ENCODE measurements at places on chromosomes 5 and 9.
A peak's percentile ranks its signal among the peaks of the same experiment; 100 is the strongest.

GRCh38 chr5:173530547-173530946, 85.9 kb downstream of the BOD1 start:
- H3K27ac ChIP-seq: no peak overlapping the region
- no peak for DNase-seq
- H3K4me3 ChIP-seq: no peak overlapping the region
- H3K36me3 ChIP-seq: no peaks in the 10 kb centered on the region
- H3K27me3 ChIP-seq: peaks cover 33% of the 10 kb centered on the region
- H3K4me1 ChIP-seq: no peaks in the 10 kb centered on the region

DNA sequence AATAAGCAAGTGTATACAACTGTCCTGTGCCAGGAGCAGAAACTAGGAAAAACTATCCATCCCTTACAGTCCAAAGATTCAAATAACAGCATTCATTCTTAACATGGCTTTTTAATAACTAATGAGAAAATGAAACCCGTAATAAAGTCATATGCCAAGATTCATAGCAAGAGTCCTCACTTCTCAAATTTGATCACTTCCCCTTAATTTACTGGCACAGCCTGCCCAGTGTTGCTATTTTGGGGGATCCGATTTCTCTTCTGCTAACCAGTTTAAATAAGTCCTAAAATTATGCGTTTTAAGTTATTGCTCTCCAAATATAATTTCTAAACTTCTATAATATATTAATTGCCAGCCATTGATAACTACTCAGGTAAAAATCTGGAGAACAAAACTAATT, 177.0 kb upstream of the PTGER4 start:
- no peak overlapping the region for H3K4me3 ChIP-seq
- H3K4me1 ChIP-seq: peaks cover 4% of the 10 kb centered on the region
- H3K27me3 ChIP-seq: no peaks in the 10 kb centered on the region

- peaks cover 3% of the 10 kb centered on the region for H3K36me3 ChIP-seq
- no peaks in the 10 kb centered on the region for H3K27me3 ChIP-seq
- H3K4me3 ChIP-seq: no peak overlapping the region
- peaks cover 7% of the 10 kb centered on the region for H3K4me1 ChIP-seq
- no peak overlapping the region for H3K27ac ChIP-seq
- DNase-seq: no peak
Measured at GRCh38 chr9:2693056-2693455, 24.3 kb upstream of the KCNV2 start.

GRCh38 chr5:181189363-181189961, 15.5 kb downstream of the TRIM7 start:
- DNase-seq: no peak
- peaks cover 4% of the 10 kb centered on the region for H3K27me3 ChIP-seq
- peak overlapping the region; percentile 92 for H3K4me3 ChIP-seq
- peak overlapping the region; percentile 96 for H3K27ac ChIP-seq
- H3K4me1 ChIP-seq: peaks cover 49% of the 10 kb centered on the region
- peaks cover 2% of the 10 kb centered on the region for H3K36me3 ChIP-seq

GRCh38 chr5:91382530-91383026, 539 bp downstream of the ARRDC3 start:
- no peaks in the 10 kb centered on the region for H3K27me3 ChIP-seq
- H3K27ac ChIP-seq: peak overlapping the region; percentile 100
- peaks cover 21% of the 10 kb centered on the region for H3K4me1 ChIP-seq
- peak; percentile 6 for DNase-seq
- peaks cover 2% of the 10 kb centered on the region for H3K36me3 ChIP-seq

GRCh38 chr9:104319685-104320084, 184.4 kb upstream of the OR13F1 start:
- H3K4me1 ChIP-seq: no peaks in the 10 kb centered on the region
- no peaks in the 10 kb centered on the region for H3K36me3 ChIP-seq
- H3K27me3 ChIP-seq: no peaks in the 10 kb centered on the region
- no peak overlapping the region for H3K27ac ChIP-seq

GRCh38 chr5:72525816-72526215, 18.6 kb upstream of the ZNF366 start:
- peaks cover 10% of the 10 kb centered on the region for H3K27me3 ChIP-seq
- no peak overlapping the region for H3K27ac ChIP-seq

DNA sequence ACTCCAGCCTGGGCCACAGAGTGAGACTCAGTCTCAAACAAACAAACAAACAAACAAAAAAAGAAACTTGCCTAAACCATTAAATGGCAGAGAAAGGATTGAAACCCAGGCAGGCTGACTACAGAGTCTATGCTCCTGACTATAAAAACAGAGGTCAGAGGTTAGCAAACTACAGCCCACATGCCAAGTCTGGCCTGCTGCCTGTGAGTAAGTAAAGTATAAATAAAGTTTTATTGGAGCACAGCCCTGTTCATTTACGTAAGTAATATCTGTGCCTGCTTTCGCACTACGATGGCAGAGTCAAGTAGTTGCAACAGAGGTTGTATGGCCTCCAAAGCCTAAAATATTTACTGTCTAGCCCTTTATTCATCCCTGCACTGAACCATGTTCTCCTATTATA, 11.6 kb downstream of the POLR1E start:
- no peak for DNase-seq
- no peaks in the 10 kb centered on the region for H3K27me3 ChIP-seq
- H3K36me3 ChIP-seq: peaks cover 7% of the 10 kb centered on the region
- no peak overlapping the region for H3K27ac ChIP-seq

GRCh38 chr9:99126312-99126711, 21.4 kb downstream of the TGFBR1 start:
- H3K27me3 ChIP-seq: no peaks in the 10 kb centered on the region
- peaks cover 40% of the 10 kb centered on the region for H3K4me1 ChIP-seq
- H3K4me3 ChIP-seq: no peak overlapping the region
- no peak for DNase-seq

GRCh38 chr5:126368239-126368812, 54.9 kb upstream of the GRAMD2B start:
- H3K27me3 ChIP-seq: no peaks in the 10 kb centered on the region
- no peak for DNase-seq
- no peaks in the 10 kb centered on the region for H3K4me1 ChIP-seq
- no peak overlapping the region for H3K27ac ChIP-seq
- peaks cover 2% of the 10 kb centered on the region for H3K36me3 ChIP-seq

- peak overlapping the region; percentile 54 for H3K4me3 ChIP-seq
- H3K4me1 ChIP-seq: peaks cover 5% of the 10 kb centered on the region
- H3K36me3 ChIP-seq: peaks cover 2% of the 10 kb centered on the region
- H3K27ac ChIP-seq: no peak overlapping the region
- peaks cover 37% of the 10 kb centered on the region for H3K27me3 ChIP-seq
Measured at GRCh38 chr5:129460936-129461710, 1.0 kb downstream of the ADAMTS19 start.

GRCh38 chr9:109319626-109320241, 1.1 kb downstream of the EPB41L4B start:
- no peak for DNase-seq
- H3K36me3 ChIP-seq: peaks cover 8% of the 10 kb centered on the region
- no peak overlapping the region for H3K27ac ChIP-seq

DNA sequence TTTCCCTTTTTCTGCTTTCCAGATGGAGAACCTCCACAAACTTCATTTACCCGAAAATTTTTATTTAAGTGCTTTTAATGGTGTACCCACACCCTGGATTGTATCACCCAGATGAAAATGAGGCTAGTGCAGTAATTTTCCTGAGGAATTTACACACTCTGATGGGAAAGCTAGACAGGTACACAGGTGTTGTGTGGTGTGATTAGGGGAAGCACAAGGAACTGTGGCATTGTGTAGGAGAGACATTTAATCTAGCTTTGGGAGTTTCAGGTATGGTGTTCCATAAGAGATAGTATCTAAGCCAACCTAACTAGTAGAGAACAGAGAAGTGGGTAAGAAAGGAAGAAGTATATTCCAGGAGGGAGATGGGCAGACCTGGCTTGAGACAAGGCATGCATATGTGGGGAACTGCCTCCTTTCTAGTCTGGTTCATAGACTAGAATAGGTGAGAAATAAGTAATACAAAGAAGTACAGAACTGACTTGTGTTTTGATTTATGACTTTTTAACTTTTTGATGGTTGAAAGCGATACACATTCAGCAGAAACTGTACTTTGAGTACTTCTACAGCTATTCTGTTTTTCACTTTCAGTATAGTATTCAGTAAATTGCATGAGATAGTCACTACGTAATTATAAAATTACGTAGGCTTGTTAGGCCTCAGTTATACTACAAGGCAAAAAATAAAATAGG, 22.9 kb upstream of the ROPN1L start:
- no peak for DNase-seq
- H3K36me3 ChIP-seq: peaks cover 10% of the 10 kb centered on the region
- H3K4me1 ChIP-seq: peaks cover 12% of the 10 kb centered on the region
- no peak overlapping the region for H3K4me3 ChIP-seq
- no peak overlapping the region for H3K27ac ChIP-seq

Data from T-helper 17 cell (primary cell).